Inflammatory macrophage (primary cell): ENCODE measurements at places on chromosomes 7 and 10.

DNA sequence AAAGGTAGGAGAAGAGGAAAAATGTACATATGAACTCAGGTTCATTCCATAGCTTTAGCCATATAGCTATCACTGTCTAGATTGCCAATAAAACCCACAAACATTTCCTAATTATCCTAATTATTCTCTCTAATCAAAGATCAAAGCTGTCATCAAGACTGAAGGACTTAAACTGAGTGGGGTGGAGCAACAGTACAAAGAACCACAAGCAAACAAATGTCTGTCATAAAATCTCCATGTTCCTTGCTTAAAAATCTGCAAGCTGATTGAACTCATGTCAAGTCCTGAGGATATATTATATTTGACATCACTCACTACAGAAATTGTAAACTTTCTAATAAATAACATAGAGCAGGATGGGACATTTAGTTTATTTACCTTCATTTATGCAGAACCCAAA lies 315.9 kb downstream of the SNX13 start:
- DNase-seq, result no peak

DNA sequence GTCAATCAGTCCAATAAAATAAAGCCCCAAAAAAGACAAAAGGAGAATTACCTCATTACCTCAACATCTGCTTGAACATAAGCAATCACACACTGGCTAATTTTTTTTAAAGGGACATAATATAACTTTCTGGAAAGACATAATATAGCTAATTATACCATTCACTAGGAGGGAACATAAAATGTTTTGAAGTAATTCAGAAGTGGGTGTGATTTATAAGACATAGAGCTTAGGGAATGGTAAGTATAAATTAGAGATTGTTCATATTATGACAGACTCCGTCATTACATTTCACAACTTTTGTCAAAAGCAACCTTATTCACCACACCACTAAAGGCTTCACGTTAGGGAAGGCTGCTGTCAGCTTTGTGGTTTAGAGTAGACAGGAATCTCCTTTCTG lies 3.8 kb downstream of the SHTN1 start:
- DNase-seq, result peak; percentile 12

DNA sequence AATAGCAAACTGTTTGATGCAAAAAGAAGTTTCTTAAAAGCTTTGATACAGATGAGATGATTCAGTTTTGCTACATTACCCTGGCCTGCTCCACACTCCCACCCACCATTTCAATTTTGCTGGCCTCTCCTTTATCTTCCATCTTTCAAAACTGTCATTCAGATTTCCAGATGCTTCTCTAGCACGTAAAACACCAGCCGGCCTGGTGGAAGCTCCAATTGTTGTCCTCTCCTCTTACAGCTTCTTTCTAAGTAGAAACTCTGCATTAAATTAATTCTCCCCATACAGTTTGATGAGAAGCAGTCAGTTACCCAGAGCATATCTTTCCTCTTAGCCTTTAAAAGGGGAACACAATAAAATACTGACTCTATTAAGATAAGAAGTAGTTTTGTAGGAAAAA lies 34.3 kb upstream of the ELMO1 start:
- no peak for DNase-seq

GRCh38 chr7:151304856-151305255 lies 36.8 kb upstream of the NUB1 start:
- no peak for DNase-seq

- DNase-seq, result no peak
These were observed 330.1 kb upstream of the MGMT start for GRCh38 chr10:129136951-129137350.

- DNase-seq, result no peak
These were observed 7.9 kb upstream of the SLK start for GRCh38 chr10:103958996-103959395.

DNA sequence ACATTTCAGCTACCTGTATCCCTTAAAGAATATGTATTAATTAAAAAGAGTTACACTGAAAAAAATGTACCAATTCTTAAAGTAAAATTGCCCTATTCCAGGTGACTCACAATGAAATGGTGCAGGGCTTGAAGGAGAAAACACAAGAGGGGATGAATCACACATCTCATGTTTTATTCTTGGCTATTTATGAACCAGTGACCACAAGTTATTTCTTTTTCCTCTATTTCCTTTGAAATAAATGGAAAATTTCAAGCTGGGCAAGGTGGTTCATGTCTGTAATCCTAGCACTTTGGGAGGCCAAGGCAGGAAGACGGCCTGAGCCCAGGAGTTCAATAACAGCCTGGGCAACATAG lies 106.8 kb downstream of the UBE2H start:
- DNase-seq, result no peak

GRCh38 chr10:131662851-131663250 lies 238.0 kb upstream of the PPP2R2D start:
- no peak for DNase-seq

- no peak for DNase-seq
These were observed 138.6 kb downstream of the SORCS3 start for GRCh38 chr10:104779701-104780100.

DNA sequence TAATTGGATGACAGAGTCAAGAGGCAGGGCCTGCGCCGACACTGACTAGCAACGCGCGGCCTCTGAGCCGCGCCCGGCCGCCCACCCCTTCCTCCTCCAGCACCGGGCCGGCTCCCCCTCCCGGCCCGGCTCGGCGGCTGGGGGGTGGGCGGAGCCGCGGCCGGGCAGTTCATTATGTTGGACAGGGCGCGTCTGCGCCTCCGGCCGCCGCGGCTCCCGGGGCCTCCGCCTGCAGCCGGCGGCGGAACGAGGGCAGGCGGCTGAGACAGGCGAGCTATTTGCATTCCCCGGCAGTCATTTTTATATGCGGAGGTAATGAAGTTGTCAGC lies 106.7 kb downstream of the SNX10 start:
- peak; percentile 95 for DNase-seq

DNA sequence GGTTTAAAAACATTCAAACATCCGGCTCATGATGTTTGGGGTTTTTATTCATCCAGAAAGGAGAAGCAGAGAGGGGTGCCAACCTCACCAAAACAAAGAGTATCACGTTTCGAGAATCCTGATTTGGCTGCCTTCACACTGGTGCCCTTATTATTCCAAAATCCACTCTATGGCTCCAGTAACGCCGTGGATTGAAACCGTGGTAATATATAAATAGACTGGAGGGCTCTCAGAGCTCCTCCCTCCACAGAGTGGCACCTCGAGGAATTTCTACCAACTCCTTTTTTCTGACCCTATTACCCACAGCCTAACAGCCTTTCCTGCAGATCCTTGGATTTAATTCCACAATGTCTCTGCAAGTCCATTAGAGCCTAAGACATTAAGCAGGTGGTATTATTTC lies 353.6 kb downstream of the CRPPA start:
- no peak for DNase-seq

- no peak for DNase-seq
These were observed 14.1 kb downstream of the PDZD8 start for GRCh38 chr10:117360994-117361667.

- DNase-seq, result no peak
These were observed 63.1 kb downstream of the CYTH3 start for GRCh38 chr7:6209340-6209739.

GRCh38 chr7:15571301-15571878 lies 9.6 kb upstream of the AGMO start:
- no peak for DNase-seq

- DNase-seq, result no peak
These were observed 123.9 kb upstream of the MGMT start for GRCh38 chr10:129343141-129343540.

DNA sequence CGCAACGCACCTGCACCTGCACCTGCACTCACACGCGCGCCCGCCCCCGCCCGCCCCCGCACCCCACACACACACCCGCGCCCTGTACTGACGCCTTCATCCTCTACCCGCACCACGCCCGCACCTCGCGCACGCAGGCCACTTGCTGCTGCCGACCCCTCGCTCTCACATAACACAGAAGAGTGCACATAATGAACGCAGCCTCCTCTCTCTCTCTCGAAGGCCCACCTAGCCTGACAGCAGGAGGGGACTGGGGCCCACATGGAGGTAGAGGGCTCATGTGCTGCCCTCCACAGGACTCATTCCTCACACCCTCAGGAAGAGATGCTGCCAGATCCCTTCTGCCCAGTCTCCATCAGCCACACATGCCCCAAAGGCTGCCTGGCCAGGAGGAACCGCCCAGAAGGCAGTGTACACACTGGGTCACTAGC lies 432 bp upstream of the CAMK2B start:
- DNase-seq, result no peak

- DNase-seq, result no peak
These were observed 72.6 kb downstream of the SHH start for GRCh38 chr7:155739538-155740143.

GRCh38 chr10:29670761-29671160 lies 36.0 kb upstream of the SVIL start:
- DNase-seq, result no peak

GRCh38 chr7:44998153-44998871 lies 1.7 kb upstream of the CCM2 start:
- DNase-seq, result peak; percentile 25

- DNase-seq, result no peak
These were observed 17.0 kb upstream of the ZMIZ1 start for GRCh38 chr10:79051766-79052165.

GRCh38 chr10:63671317-63671937 lies 150.2 kb downstream of the REEP3 start:
- no peak for DNase-seq

DNA sequence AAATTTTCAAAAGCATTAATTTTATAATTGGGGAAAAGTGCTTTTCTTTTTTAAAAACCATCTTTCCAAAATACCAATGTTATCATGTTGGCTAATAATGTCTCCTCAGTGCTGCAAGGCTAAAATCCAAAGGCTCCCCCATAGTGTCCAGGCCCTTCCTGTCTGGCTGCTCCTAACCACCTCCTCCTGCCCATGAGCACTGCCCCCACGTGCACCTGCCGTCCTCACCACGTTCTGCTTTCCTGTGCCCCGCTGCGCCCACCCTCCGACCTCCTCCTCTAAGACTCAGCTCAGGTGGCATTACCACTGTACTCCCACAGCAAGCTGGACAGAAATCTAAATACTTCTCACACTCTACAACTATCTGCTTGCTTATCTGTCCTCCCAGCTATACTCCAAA lies 17.7 kb downstream of the PAXIP1 start:
- no peak for DNase-seq
